ENCODE measurements at places on chromosomes 11 and 22.

DNA sequence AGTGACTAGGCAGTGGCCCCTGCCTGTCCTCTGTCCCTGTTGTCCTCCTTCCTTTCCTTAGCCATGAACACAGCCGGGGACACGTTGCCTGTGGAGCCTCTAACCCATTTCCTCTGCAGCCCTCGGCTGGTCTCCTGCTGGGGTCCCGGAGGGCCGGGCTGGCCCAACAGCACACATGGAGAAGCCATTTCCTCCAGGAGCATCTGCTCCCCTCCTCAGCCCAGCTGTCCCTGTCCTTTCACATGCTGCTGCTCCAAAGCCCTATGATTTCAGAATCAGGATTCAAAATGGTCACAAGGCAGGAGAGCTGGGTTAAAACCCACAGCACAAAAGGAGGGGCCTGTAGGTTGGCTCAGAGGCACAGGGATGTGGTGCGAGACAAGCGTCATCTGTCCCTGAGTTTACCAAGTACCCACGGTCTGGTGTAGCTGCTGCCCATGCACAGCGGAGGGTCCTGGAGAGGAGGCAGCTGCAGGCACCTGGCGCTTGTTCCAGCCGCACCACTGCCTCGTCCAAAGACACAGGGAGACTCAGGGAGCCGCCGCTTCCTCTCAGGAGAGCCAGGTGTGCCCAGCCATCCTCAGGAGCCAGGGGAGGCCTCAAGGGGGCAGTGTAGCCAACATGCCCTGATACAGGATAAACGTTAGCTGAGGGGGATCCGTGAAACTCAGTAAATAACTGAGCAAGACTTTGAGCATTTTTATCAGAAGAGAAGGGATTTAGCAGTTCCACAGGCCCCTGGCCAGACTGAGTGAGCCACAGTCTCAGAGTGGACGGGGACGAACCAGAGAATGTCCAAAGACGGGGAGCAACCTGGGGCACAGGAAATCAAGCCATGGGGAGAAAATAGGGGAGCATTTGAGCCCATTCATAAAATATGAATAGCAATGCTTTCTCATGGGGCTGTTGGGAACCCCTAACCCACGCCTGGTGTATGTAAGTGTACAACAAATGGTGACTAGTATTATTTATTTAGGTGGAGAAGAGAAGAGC lies 3.9 kb upstream of the VSIG10L2 start:
- DNase-seq: no peak

DNA sequence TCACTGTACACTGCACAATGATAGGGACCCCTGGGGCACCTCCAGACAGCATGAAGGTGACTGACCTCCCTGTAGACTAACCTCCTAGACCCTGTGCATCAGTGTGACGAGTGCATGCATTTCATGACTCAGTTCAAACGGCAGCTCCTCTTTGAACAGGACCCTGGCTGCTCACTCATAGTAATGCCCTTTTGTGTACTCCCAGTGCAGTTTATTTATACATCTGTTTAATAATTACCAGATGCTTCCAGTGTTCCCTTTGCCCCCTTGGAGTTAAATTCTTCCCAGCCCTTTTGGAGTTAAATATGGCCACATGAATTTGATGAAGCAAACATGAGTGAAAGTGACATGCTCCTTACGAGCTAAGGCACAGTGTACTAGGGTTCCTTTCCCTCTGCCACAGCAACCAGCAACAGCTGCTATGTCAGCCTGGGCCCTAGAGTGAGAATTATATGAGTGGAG lies 72.4 kb downstream of the PANX1 start:
- no peak for DNase-seq

DNA sequence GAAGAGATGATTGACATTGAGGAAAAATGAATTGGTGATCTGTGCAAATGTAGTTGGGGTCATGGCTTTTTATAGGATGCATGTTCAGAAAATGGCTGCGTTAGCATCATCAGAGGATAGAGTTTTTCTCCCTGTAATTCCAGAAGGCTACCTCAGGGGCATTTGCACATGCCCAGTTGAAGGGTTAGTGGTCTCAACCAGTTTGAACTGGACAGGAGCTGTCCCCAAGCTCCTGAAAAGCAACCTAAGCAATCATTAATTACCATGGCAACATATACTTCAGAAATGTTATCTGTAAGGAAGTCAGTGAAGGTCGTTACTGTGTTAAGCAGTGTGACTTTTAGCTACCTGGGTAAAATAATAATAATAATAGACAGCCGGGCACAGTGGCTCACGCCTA lies 29.3 kb downstream of the TUG1 start:
- DNase-seq: no peak

DNA sequence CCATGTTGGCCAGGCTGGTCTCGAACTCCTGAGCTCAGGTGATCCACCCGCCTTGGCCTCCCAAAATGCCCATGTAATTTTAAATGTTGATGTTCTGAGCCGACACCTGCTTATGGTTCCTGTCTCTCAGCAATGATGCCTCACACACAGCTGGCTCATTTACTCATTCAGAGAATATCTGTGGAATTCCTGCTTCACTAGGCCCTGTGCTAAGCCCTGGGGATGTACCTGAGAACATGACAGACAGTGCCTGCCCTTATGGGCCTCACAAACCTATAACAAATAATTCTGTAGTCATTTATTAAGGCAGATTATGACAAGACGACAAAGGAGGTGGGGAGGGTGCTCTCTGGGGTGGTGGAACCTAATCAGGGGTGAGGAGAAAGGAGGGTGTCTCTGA lies 93.7 kb downstream of the PRR5L start:
- no peak for DNase-seq

GRCh38 chr11:7642747-7643146 lies 30.6 kb downstream of the CYB5R2 start:
- DNase-seq: no peak

GRCh38 chr11:45459491-45459890 lies 173.3 kb upstream of the SYT13 start:
- no peak for DNase-seq

DNA sequence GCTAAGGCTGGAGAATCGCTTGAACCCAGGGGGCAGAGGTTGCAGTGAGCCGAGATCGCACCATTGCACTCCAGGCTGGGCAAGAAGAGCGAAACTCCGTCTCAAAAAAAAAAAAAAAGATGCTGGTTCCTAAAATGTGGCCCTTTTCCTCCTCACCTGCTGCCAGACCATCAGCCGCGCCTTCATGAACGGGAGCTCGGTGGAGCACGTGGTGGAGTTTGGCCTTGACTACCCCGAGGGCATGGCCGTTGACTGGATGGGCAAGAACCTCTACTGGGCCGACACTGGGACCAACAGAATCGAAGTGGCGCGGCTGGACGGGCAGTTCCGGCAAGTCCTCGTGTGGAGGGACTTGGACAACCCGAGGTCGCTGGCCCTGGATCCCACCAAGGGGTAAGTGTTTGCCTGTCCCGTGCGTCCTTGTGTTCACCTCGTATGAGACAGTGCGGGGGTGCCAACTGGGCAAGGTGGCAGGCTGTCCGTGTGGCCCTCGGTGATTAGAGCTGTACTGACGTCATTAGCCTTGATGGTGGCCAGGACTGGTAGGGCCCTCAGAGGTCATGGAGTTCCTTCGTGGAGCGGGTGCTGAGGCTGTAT lies 50.7 kb upstream of the PPP6R3 start:
- no peak for DNase-seq

DNA sequence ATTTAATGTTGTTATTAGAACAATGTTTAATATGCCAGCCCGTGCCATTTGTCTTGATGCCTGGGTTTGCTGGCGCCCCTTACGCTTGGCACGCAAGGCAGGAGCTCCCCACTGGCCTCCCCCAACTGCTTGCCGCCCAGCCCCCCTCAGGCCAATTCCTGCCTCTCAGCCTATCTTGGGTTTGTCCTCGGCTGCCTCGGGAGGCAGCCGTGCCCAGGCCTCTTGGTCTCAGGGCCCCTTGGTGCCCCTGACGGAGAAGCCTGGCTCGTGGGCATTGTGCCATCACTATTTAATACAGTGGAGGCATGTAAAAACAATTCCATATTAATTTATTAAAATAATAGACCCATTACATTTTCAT lies 119.8 kb downstream of the KCNQ1OT1 start:
- no peak for DNase-seq

GRCh38 chr11:73374151-73374550 lies 2.0 kb upstream of the RELT start:
- no peak for DNase-seq

DNA sequence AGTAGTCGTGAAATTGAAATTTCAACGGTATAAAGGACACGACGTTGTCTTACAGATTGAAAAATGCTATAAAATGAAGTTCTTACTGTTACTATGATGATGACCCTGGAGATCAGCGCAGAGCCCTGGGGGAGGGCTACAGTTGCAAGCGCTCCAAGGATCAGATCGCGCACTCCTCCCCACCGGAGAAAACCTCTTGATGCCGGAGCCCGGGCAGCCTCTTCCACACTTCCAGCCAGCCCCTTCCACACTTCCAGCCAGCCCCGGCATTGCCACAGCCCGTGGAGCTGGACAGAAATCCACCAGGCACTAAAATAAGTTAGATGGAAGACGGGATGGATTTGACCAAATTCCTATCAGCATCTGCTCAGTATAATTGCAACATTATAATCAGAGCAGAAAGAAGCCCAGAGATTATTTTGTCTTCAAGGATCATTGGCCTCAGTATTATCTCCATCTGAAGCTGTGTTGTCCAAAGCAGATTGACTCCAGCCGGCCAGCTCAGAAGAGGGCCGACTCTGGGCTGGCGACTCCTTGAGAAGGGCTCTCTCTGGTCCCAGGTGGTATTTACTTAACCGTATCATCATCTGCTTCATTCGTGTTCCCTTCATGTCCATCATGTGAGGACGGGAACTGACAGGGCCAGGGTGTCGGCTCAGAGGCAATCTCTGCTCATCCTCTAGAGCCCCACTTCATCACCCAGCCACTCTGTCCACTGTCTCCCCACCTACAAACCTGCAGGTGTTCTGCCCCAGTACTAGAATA lies 777 bp upstream of the MICAL3 start:
- no peak for DNase-seq

DNA sequence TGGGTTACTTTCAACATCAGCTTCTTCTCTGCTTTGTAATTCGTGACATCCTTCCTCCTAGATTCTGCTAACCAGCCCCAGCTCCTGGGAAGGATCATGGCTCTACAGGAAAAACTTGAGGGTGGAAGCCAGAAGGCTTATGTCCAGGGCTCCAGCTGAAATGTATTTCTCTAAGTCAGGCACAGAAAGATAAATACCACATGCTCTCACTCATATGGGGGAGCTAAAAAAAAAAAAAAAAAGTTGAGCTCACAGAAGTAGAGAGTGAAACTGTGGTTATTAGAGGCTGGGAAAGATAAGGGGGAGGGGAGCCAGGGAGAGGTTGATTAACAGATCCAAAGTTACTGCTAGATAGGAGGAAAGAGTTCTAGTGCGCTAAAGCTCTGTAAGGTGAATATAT lies 74.9 kb downstream of the DSCAML1 start:
- peak; percentile 47 for DNase-seq

DNA sequence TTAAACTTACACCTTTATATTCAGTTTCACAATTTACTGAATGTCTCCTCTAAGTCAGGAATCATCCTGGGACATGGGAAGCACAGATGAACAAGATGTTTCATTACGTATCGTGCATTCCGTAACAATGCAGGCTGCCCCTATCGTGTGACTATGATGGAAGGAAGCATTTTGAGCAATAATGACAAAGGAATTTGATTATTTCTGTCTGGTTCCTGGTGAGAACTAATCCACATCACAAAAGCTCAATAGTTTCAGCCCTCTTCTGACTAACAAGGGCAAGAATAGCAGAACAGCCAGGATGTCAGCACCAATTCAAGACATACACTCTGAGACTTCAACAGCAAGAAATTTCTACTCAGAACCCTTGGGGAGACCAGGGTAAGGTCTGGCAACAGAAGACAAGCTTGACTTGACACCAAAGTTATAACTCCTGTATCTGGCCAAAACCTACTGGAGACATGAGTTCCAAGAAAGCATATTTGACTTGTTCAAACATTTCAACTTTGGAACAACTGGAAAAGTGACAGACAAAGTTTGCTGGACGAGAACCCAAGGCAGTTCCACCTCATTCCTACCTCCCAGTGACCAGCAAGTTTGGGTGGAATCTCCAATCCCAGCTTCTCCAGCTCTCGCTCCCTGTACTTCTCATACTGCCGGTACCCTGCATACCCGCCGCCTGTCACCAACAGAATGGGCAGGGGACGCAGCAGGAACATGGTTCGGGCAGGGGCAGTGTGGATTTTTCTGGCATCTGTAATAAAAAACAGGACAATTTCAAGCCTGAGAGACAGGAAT lies 14.3 kb downstream of the PISD start:
- no peak for DNase-seq

GRCh38 chr11:120178561-120179056 lies 32.2 kb upstream of the OAF start:
- DNase-seq: no peak

DNA sequence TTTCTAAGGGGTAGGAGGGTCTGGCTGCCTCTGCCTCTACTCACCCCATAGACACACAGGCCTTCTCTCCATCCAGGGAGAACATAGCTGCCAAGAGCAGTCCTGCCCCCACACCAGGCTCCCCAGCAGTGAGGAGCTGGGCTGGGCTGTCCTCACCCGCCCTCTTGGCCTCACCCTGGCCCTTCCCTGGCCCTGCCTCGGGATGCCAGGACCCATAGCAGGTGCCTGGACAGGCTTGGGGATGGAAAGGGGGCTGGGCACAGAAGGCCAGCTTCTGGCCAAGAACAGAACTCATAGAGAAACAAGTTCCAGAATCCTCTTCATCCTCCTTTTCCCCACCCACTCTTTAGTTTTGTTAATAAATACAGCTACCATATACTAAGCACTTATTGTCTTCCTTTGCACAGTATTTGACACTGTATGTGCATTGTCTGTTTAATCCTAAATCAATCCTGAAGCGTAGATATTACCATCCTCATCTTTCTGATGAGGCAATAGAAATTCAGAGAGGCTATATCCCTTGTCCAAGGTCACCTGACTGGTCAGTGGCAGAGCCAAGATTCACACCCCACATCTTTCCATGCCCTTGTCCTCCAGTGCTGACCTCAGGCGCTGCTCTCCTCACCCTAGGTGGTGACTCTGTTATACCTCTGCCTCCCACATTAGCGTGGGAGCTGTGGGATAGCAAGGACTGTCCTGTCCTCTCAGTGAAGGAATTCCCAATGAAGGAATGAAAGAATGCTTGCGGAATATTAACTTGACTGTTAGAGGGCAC lies 22.0 kb upstream of the MYOD1 start:
- DNase-seq: no peak

GRCh38 chr22:49824185-49824925 lies 3.3 kb downstream of the BRD1 start:
- DNase-seq: no peak

DNA sequence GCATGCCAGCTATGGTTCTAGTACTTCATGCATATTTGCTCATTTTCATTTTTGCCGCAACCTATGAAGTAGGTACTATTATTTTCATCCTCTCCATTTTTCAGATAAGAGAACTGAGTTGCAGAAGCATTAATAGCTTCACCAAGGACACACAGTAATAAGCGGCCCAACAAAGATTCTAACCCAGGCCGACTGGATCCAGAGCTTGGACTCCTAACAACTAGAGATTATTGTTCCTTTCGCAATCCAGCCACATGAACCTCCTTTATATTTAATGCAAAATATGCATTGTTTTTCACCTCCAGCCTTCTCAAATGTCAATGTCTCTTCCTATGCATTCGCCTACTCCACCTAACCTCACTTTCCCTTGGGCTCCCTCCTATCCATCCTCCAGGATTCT lies 148.3 kb downstream of the CCDC34 start:
- no peak for DNase-seq

- no peak for DNase-seq
Measured at GRCh38 chr22:37409031-37409430, 18.2 kb downstream of the ELFN2 start.

GRCh38 chr11:115677190-115677589 lies 173.0 kb upstream of the CADM1 start:
- no peak for DNase-seq

- no peak for DNase-seq
Measured at GRCh38 chr22:42271906-42272305, 1.5 kb upstream of the TCF20 start.

Data from right renal cortex interstitium (tissue), 3 donors.